Keratinocyte (primary cell): ENCODE measurements at places on chromosomes 7 and 10. TPM values are rescaled to one million over a fixed set of nuclear protein-coding genes. Genes with fewer than 3 reads are reported as not detected.

- H3K36me3 ChIP-seq = no peaks in the 10 kb centered on the region
- H3K4me1 ChIP-seq = no peaks in the 10 kb centered on the region
- no peak for DNase-seq
Measured at GRCh38 chr10:97298223-97298571, 5.8 kb upstream of the ARHGAP19 start.

PAOX gene
- polyA plus RNA-seq = 2.5 to 2.8 TPM (median 2.6 TPM) in 3 replicates

- no peaks in the 10 kb centered on the region for H3K36me3 ChIP-seq
- no peak overlapping the region for H3K27ac ChIP-seq
- DNase-seq = no peak
- no peak overlapping the region for H3K4me3 ChIP-seq
Measured at GRCh38 chr10:105262666-105263065, 621.6 kb downstream of the SORCS3 start.

DNA sequence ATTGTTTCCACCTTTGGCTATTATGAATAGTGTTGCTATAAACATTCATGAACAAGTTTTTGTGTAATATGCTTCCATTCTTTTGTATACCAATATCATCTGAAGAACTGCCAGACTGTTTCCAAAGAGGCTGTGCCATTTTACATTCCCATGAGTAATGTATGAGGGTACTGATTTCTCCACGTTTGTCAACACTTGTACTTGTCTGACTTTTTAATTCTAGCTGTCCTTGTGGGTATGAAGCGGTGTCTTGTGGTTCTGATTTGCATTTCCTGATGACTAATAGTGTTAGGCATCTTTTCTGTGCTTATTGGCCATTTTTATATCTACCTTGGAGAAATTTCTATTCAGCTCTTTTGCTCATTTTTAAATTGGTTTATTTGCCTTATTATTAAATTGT is 52.8 kb downstream of the LSMEM1 start:
- H3K27ac ChIP-seq = no peak overlapping the region
- H3K36me3 ChIP-seq = no peaks in the 10 kb centered on the region
- no peak overlapping the region for H3K4me3 ChIP-seq
- H3K4me1 ChIP-seq = no peaks in the 10 kb centered on the region

GTF2I gene
- polyA plus RNA-seq = 31.6 to 73.4 TPM (median 56.1 TPM) in 3 replicates

PTPRN2 gene
- polyA plus RNA-seq = not detected in 3 replicates

DNA sequence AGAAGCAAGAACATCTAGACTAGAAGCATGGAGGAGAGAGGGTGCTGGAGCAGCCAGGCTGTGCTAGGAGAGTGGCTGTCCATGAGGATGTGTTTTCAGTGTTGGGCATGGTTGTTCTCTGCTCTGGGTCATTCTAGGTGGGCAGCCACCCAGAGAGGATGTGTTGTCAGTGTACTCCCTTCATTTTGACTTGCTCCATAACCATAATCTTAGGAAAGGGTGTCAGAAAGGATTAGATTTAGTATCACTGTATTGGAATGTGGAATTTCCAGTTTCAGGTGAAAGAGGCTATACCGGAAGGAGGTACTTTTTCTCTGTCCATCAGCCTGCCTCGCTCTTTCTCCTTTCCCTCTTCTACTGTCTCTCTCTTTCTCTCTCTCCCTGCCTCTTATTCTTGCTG is 474.5 kb upstream of the PODXL start:
- H3K27me3 ChIP-seq = no peaks in the 10 kb centered on the region
- H3K4me1 ChIP-seq = peaks cover 38% of the 10 kb centered on the region
- H3K27ac ChIP-seq = peak overlapping the region; percentile 53
- H3K4me3 ChIP-seq = peak overlapping the region; percentile 36

LLCFC1 gene
- not detected in 3 replicates for polyA plus RNA-seq

GRCh38 chr10:120644556-120645410 is 187.8 kb downstream of the PLPP4 start:
- DNase-seq = no peak
- no peaks in the 10 kb centered on the region for H3K4me1 ChIP-seq
- H3K27me3 ChIP-seq = peaks cover 13% of the 10 kb centered on the region

DNA sequence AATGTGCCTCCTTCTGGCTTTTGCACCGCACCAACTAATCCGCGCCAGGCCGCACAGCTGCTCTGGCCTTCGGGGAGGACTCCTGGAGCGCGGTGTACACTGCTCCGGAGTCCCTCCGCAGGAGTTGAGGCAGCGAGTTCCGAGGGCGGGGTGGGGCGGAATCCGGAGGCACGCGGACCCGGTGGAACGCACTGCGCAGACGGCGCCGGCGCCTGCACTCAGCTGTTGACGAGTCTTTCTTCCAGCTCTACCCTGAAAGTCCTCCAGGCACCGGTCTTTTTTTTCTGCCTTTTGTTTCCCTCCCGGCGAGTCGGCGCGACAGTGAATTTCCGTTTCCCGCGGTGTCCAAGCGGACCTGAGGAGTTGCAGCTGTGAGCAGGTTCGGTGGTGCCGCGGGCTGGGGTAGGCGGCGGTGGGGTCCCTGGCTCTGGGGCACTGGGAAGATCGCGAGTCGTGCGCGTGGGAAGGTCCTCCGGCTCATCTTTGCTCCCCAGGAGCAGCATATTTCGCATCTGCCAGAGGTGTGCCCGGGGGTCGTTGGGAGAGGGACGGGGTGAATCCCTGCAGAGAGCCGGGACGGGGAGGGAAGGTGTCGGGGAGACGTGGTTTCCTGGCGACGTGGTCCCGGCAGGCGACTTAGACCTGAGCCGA is 44.1 kb downstream of the SFTPD start:
- no peak for DNase-seq
- H3K27me3 ChIP-seq = peaks cover 12% of the 10 kb centered on the region
- H3K4me3 ChIP-seq = peak overlapping the region; percentile 72
- peaks cover 6% of the 10 kb centered on the region for H3K4me1 ChIP-seq
- no peak overlapping the region for H3K27ac ChIP-seq
- no peaks in the 10 kb centered on the region for H3K36me3 ChIP-seq

- no peaks in the 10 kb centered on the region for H3K36me3 ChIP-seq
- H3K27me3 ChIP-seq = no peaks in the 10 kb centered on the region
- H3K4me1 ChIP-seq = peaks cover 23% of the 10 kb centered on the region
- H3K27ac ChIP-seq = no peak overlapping the region
- no peak overlapping the region for H3K4me3 ChIP-seq
- no peak for DNase-seq
Measured at GRCh38 chr7:29135846-29136245, 10.5 kb downstream of the CPVL start.

GRCh38 chr10:70260259-70260658 is 23.5 kb downstream of the NPFFR1 start:
- peaks cover 2% of the 10 kb centered on the region for H3K27me3 ChIP-seq
- no peak overlapping the region for H3K4me3 ChIP-seq
- no peak for DNase-seq
- H3K36me3 ChIP-seq = no peaks in the 10 kb centered on the region

THSD7A gene
- not detected in 3 replicates for polyA plus RNA-seq

DNA sequence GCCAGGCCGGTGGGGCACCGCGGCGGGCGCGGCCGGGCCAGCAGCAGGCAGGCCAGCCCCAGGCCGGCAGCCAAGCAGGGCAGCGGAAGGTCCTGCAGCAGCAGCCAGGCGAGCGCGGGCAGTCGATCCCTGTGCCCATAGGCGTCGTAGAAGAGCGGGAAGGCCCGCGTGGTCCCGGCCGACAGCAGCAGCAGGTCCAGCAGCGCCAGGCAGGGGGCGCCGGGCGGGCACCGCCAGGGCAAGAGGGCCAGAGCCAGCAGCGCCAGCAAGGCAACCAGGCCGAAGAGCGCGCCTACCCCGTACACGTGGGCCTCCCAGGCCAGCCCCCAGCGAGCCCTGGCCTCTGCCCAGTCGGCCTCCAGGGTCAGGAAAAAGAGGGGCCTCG is 8.4 kb upstream of the RBM28 start:
- H3K36me3 ChIP-seq = no peaks in the 10 kb centered on the region
- H3K4me1 ChIP-seq = peaks cover 4% of the 10 kb centered on the region
- no peak overlapping the region for H3K4me3 ChIP-seq
- no peak overlapping the region for H3K27ac ChIP-seq
- DNase-seq = no peak

LBX1 gene
- not detected in 3 replicates for polyA plus RNA-seq
